ENCODE measurements at places on chromosomes 11 and 22.

DNA sequence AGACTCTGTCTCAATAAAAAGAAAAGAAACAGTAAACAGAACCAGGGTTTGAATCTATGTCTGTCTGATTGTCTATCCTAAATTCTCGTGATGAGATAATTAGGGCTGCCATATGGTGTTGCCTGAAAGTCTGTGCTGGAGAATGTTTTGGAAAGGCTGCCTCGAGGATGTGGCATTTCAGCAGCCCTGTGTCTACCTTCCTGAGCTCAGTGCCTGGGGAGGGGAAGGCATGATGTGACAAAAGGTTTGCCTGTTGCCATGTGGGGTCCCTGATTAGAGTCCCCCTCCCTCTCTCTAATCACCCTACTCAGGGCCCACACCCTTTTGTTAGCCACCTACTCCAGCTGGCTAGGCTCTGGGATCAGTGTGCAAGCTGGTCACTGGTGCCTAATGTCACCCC is 15.2 kb downstream of the CD82 start:
- DNase-seq = no peak

- DNase-seq = no peak
These were observed 34.8 kb upstream of the SWAP70 start for GRCh38 chr11:9629064-9629463.

DNA sequence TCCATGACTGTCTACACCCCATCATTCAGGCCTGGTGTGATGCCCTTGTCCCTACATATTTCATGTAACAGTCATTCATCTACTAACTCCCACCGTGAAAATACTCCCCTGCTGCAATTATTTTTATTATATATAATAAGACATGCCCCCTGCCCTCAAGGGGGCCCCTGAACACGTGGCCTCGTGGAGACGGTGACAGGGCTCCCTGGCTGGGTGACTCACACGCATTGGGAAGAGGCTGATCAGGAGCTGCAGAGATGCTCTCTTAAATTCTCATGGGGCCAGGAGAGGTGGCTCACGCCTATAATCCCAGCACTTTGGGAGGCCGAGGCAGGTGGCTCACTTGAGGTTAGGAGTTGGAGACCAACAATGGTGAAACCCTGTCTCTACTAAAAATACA is 88.6 kb downstream of the ST3GAL4 start:
- DNase-seq = peak; percentile 14

DNA sequence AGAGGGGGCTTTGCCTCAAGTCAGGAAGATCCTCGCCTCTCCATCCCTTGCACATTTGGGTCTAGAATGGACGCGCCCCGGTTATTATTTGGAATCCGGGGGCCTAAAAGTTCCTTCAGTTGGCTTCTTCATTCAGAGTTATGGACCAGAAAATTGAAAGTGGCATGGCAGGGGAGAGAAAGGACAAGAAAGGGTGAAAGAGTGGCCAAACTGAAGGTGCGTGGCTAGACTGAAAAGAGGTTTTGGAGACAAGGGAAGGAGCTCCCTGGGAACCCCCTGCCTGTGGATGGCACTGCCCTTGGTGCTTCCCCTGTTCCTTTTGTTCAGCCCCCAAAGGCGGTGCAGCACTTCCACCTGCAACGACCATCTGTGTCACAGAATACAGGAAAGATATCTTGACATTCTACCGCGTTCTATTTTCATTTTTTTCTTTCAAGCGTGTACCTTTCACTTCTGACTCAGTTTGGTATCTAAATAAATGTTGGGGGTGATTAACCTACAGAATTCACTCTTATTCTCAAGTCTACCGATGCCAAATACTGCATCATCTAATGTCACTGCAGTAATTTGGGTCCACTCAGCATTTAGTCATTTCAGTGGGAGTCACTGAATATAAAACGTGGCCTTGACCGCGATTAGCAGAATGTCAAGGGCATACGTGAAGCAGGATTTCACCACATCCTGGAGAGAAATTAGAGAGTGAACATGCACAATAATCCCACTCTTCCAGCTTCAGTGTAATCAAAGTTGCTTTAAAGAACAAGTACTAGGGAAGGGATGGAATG is 88.1 kb upstream of the ARHGAP32 start:
- peak; percentile 20 for DNase-seq

GRCh38 chr22:42939941-42940653 is 74.9 kb downstream of the PACSIN2 start:
- peak; percentile 89 for DNase-seq

DNA sequence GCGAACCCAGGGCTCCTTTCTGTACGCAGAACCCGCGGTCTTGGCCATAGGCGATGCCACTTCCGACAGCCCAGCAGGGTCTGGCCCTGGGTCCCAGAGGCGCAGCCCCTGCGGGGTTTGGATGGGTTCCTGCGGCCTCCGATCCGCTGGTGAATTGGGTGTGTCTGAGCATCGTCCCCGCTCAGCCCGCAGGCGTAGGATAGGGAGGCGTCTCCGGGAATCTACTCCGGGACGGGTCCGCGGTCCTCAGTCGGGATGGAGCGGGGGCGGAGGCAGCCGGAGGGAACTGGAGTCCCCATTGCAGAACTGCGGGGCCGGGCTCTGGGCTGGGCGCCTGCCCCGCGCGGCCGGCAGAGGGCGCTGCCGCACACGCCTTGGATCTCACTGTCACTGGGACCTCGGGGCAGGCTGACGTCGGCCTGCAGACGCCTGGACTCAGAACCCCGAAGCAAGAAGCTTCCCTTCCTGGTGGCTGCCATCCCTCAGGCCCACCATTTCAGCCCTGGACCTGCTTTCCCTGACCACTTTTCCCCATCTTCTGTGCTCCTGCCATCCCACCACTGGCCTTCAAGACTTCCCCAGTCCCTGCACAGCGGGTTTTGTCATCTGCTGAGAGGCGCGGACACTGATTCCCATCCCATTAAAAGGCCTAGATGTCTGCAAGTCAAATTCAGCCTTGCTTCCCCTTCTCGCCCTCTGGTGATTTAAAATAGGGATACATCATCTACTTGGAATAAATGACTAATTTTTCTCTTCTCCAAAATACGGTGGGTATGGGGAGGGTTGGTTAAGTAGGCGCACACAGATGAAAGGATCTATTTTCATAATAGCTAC is 38.3 kb upstream of the CREB3L1 start:
- DNase-seq = peak; percentile 86

DNA sequence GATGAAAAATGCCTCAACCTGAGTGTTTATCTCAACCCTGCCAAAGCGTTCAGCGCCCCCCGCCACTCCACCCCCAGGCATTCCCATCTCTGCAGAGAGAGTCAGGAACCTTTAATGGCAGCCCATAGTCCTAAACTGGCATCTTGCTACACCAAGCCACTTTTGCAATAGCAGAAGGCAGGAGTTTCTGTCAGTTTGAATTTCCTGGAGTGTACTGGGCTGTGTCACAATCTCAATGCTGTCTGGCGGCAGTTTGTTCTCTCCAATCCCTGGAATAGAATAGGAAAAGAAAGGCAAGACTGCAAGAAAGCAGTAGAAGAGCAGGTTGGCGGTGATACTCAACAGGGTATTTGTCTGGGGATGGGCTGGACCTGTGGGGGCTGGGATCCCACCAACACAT is 32.9 kb upstream of the FLI1 start:
- DNase-seq = no peak

- no peak for DNase-seq
These were observed 53.1 kb downstream of the WNT7B start for GRCh38 chr22:45923835-45924234.

- DNase-seq = no peak
These were observed 37.4 kb upstream of the SESN3 start for GRCh38 chr11:95268391-95268790.

GRCh38 chr11:125457814-125458343 is 38.2 kb downstream of the FEZ1 start:
- peak; percentile 69 for DNase-seq

GRCh38 chr11:106427736-106428135 is 350.3 kb downstream of the AASDHPPT start:
- no peak for DNase-seq

GRCh38 chr11:1878137-1879031 is 13.3 kb downstream of the PRR33 start:
- DNase-seq = peak; percentile 32

GRCh38 chr11:2529636-2530035 is 84.8 kb downstream of the KCNQ1 start:
- DNase-seq = no peak

DNA sequence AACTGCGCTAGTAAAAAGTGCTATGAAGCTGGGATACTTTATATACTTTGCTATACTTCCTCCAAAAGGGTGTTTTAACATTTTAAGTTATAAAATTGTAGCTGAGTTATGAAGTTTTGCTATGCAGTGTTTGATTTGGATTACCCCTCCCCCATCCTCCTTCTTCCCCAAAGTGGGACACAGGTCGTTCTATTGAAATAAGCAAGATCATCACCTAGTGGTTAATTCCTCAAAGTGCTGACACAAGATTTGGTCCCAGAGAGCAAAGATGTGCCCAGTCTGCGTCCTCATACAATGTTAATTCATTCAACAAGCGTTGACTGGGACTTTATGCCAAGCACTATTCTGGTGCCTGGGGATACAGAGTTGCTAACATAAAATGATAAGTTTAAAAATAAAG is 78.5 kb downstream of the SPON1 start:
- no peak for DNase-seq

GRCh38 chr11:28011813-28012212 is 96.1 kb downstream of the KIF18A start:
- DNase-seq = no peak

- no peak for DNase-seq
These were observed 33.8 kb upstream of the WNT11 start for GRCh38 chr11:76240161-76240540.

GRCh38 chr11:8329847-8330361 is 66.2 kb upstream of the LMO1 start:
- no peak for DNase-seq

- no peak for DNase-seq
These were observed 10.1 kb downstream of the NLRP10 start for GRCh38 chr11:7955191-7955590.

- DNase-seq = no peak
These were observed 14.0 kb upstream of the TP53I11 start for GRCh38 chr11:44964526-44965209.

DNA sequence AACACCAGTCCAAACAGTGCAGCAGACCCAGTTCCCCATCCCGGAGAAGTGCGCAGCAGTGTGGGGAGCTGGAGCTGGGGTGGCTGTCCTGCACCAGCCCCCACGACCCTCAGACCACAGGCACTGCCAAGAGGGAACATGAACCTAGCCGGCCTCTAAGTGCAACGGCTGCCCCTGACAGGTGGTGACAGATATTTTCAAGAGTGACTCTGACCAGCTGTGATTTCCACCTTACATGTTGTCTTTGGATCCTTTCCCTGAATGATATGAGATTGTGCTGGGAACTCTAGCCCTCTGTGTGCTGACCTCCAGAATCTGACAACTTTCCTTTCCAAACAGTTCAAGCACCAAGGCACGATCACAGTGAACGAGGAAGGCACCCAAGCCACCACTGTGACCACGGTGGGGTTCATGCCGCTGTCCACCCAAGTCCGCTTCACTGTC is 12.6 kb downstream of the SERPIND1 start:
- DNase-seq = no peak

- no peak for DNase-seq
These were observed 14.0 kb downstream of the ADAMTS8 start for GRCh38 chr11:130414107-130415080.

GRCh38 chr22:29886596-29886995 is 3.6 kb downstream of the MTMR3 start:
- no peak for DNase-seq

DNA sequence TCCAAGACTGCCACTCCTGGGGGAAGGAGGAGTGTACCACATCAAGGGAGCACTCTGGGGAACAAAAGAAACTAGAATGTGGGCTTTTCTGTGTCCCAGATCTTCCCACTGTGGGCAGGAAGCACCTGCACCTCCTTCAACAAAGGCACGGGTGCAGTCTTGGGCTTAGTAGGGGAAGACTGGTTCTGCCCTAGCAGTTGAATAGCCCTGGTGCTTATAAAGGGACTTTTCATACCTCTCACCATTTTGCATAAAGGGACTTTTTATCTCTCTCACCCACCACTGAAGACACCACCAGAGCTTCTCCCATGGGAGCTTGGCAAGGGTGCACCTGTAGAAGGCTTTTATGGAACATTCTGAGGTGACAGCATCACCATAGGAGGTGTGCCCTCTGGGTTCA is 65.8 kb upstream of the MS4A8 start:
- DNase-seq = no peak

DNA sequence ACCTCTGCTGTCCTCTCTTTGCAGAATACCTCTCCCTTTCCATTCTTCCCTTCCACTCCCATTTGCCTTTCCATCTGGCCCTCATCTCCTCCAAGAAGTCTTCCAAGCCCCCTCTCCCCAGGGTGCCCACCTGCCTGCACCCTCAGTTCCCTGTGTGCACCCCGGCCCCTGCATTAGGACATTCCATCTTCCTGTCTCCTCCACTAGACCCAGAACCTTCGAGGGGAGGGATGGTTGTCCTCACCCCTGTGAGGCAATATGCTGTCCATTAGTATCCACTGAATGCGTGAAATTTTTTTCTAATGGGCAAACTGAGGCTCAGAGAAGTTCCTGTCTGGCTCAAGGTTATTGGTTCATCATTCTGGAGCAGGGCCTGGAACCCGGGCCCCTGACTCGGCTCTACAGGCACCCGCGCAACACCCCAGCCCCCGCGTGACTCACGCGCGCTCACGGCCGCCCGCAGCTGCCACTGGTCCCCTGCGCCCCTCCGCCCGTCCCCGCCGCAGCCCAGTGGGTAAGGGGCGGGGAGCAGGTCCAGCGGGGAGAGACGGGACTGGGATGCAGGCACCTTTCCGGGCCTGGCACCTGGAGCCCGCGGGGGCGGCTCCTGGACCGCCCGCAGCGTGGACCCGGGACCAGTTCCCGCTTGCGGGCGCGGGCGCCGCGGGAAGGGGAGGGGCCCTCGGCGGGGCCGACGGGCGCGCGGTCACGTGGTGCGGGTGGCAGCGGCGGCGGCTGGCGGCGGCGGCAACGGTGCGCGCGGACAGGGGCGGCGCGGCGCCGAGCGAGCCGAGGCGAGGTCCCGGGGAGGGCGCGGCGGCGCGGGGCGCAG is 7.0 kb downstream of the SEPTIN3 start:
- no peak for DNase-seq

DNA sequence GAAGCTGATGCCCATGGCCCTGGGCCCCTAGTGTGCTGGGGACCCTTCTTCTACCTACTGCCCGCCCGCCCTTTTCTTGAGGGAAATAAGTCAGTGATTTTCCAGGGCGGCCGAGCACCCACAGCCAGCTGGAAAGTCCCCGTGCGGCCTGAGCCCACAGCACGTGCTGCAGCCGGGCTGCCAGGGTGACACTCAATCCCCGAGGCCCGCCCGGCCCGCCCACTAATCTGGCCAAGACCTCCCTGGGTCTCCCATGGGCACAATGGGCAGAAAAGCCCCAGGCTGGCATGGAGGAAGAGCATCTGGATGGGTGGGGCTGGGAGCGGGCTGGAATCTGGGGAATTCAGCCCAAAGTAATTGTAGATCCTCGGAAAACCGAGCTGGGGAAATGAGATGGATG is 24.8 kb downstream of the WNT7B start:
- DNase-seq = no peak

- no peak for DNase-seq
These were observed 102.3 kb upstream of the DRD2 start for GRCh38 chr11:113577356-113578032.

- no peak for DNase-seq
These were observed 199.6 kb downstream of the NXPE2 start for GRCh38 chr11:114877976-114878375.
